ENCODE measurements at places on chromosomes 7 and 10.

- no peak for DNase-seq
These were observed 117.7 kb upstream of the PODXL start for GRCh38 chr7:131674131-131674530.

GRCh38 chr10:130021383-130021950 lies 57.4 kb upstream of the EBF3 start:
- DNase-seq, result no peak

GRCh38 chr10:469947-470338 lies 219.5 kb downstream of the DIP2C start:
- DNase-seq, result no peak

DNA sequence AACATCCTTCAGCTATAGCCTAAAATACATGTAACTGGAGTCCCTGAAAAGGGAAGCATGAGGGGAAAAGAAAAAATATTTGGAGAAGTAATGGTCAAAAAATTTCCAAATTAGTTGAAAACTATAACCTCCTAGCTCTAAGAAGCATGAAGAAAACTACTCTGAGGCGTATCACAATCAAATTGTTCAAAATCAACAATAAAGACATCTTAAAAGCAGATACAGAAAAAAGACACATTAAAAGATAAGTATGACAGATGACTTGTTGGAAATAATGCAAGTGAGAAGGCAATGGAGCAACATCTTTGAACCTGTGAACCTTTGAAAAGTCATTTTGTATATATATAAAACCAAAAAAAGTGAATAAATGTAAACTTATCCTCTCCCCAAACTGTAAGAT lies 93.1 kb downstream of the RNF32 start:
- DNase-seq, result no peak

DNA sequence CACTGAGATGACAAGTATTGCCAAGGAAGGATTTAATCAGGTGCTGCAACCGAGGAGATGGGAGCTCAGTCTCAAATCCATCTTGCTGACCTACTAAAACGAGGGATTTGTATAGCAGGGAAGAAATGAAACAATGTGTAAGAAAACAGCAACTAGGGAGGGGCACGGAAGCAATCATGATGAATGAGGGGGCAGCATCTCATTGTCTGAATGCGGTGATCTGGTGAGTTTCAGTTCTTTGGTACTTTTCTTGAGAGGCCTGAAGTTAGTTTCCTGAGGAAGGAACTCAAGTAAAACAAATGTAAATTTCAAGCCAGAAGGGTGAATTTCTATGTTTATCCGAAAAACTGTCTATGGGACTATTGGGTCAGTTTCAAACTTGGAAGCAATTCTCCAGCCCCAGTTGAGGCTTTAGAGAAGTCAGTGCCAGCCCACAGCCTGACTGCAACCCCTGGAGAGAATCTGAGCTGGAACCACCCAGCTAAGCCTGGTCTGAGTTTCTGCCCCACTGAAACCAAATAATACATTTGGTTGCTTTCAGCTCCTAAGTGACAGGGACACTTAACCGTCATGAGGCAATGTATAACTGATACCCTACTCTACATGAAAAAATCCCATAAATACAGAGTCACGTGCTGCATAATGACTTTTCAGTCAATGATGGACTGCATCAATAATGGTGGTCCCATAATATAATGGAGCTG lies 45.8 kb upstream of the TNS3 start:
- peak; percentile 77 for DNase-seq

- DNase-seq, result no peak
These were observed 642.3 kb upstream of the SEMA3D start for GRCh38 chr7:85829176-85829575.

- DNase-seq, result peak; percentile 53
These were observed 808.5 kb upstream of the CELF2 start for GRCh38 chr10:10209167-10209566.

- DNase-seq, result no peak
These were observed 304.9 kb downstream of the PHTF2 start for GRCh38 chr7:78103475-78103874.

DNA sequence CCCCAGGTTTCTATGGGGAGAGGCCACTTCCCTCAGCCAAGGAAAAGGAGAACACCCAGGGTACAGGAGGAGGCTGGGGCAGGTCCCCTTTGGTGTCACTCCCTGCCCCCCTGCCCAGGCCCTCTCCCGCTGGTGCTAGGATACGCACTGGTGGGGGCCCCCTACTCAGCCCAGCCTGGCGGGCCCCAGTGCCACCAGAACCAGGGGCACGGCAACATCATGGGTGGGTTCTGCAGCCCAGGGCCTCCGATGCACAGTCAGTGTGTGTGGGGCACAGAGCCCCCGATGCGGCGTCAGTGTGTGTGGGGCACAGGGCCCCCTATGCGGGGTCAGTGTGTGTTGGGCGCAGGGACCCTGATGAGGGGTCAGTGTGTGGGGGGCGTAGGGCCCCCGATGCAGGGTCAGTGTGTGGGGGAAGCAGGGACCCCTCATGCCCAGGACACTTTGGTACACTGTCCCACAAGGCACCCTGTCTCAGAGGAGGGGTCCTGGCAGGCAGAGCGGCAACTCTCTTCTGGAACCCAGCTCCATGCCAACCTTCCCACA lies 23.1 kb upstream of the ZNF735 start:
- DNase-seq, result no peak

GRCh38 chr7:142720986-142721385 lies 28.3 kb upstream of the PRSS1 start:
- DNase-seq, result no peak
